Astrocyte of the spinal cord (primary cell): ENCODE measurements at places on chromosomes 1 and 21.

DNA sequence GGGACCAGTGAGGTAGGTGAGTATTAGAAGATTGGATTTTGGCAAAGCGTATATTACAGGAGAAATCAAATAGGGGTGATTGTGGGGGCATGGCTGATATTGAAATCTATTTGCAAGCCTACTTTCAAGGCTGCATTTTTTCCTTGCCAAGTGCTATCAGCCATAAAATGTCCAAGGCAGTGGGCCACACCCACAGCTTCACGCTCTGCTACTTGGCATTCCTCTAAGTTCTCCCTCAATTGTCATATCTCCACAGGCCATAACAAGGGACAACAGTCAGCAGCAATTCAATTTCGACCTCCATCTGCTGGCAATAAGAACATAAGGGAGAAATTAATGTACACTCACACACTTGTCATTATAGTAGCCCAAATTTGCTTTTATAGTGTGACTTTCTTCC is 667.1 kb upstream of the PKN2 start:
- DNase-seq = no peak

DNA sequence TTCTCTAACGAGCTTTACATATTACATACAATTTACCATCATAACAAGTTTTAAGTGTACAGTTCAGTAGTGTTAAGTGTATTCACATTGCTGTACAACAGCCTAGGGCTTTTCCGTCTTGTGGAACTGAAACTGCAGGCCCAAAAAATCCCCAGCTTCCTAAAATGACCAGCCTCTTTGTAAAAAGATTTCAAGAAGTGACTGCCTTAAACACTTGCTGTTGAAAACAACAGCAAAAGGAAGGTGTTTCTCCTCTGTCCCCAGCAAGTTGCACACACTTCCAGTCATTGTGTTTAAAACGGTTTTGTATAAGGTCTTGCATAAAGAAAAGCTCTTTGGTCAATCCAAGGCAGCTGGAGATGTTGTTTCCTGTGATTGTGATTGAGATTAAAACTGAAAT is 16.0 kb upstream of the GBP1 start:
- no peak for DNase-seq

GRCh38 chr1:175620376-175620775 is 123.0 kb downstream of the TNR start:
- no peak for DNase-seq

DNA sequence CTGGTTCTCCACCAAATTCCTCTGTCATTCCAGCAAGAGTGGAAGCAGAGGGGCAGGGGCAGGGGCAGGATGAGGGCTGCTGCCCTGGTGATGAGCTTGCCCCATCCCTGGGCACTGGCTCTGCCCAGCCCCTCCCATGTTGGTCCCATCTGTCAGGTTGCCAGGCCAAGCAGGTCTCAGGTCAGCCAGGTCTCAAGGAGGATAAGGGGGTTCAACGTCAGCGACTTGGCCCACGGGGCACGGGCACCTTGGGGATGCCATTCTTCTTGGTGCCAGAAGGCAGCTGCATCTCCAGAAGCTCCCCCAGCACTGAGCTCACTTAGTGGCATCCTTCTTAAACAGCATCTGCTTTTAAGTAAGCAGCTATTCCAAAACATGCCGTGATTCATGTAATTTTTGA is 133.1 kb downstream of the AJAP1 start:
- no peak for DNase-seq

DNA sequence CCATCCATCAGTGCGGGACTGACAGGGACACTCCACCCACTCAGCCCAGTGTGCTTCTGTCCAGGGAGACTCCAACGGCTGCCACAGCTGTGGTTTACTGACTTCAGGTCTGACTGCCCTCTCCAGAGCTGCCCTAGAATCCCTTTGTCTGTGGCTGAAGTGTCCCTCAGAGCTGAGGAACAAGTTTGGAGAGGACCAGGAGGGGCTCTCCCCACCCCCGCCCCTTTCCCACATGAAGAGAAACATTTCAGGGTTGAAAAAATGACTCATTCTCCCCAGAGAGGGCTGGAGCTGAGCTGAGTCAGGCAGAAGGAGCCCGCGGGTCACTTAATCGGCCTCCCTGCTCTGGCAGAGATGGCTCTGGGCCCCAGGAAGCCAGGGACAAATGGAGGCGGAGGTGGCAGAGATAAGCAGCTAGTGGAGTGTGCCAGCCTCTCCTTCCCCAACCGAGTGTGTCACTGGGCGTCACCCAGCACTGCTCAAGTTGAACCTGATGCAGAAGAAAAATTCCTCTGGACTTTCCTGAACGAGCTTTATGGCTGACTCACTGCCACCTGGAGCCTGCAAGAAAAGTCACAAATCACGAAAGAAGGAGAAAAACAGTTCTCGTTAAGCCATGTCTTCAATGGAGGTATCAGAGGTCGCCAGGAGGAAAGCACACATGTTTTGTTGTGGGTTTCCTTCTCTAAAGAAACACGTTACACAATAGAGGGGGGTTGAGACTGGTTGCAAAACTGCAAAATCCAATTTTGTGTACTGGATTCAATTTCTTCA is 34.3 kb upstream of the ECE1 start:
- peak; percentile 91 for DNase-seq

DNA sequence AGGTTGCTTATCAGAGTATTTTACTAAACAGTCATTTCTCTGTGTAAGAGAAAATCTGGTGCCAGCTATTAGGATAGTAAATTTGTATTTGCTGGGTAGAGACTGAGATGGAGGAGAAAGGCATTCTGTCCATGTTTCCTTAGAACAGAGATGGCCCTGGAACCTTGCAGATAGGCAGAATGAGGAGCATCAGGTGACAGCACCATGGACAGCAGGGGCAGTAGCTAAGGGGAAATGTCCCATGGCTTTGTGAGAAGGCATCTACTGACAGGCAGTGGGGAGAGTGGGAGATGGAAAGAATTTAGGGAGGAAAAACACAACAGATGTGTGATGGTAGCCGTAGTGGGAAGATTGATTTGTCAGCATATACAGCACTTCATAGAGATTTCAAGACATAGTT is 105.0 kb downstream of the PRRX1 start:
- DNase-seq = no peak
